ENCODE measurements at places on chromosomes 11 and 22.

DNA sequence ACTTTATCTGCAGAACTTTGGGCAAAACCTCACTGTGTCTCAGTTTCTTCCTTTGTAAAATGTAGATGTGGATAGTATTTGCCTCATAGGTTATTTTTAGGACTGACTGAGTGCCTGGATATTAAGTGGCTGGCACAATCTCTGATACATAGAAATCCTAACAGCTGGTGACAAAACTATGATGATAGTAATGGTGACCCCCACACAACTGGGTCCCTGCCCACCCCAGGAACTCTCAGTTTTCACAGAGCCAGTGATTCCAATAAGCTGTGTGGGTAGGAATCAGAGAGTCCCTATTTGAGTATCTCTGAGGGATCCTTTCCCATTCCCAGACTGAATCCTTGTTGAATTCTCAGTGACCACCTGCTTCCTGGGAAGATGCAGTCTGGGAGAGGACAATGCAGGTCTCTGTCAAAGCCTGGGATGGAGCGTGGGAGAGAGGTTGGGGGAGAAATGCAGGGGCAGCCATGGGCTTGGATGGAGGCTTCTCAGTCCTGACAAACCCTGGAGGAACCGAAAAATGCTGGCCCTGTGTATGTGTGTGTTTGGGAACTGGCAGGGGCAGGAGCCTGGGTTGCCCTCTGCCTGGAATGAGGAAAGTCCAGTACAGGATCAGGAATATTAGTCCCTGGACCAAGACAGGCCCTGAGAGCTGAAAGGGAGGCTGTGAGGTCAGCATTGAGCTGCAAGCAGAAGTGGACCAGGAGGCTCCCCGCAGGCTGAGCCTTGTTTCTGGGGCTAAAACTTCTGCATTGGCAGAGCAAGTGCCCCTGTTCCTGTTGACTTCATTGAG is 6.1 kb upstream of the P2RY6 start:
- DNase-seq = no peak

DNA sequence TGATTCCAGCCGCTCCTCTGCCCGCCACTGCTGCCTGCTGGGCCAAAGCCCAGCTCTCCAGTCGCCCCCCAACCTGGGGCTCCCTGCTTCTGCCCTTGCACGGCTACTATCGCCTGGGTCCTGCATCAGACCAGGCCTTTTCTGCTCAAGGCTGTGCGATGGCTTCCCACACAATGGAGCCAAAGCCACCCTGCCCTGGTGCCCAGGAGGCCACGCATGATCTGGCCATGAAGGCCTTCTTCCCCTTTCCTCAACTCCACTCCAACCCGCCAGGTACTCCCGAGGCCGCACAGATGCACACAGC is 45.8 kb downstream of the SGSM3 start:
- DNase-seq = no peak

GRCh38 chr11:46850829-46851380 is 4.8 kb upstream of the CKAP5 start:
- no peak for DNase-seq

- DNase-seq = no peak
Observed at GRCh38 chr11:114317787-114318137, 21.6 kb downstream of the NNMT start.

DNA sequence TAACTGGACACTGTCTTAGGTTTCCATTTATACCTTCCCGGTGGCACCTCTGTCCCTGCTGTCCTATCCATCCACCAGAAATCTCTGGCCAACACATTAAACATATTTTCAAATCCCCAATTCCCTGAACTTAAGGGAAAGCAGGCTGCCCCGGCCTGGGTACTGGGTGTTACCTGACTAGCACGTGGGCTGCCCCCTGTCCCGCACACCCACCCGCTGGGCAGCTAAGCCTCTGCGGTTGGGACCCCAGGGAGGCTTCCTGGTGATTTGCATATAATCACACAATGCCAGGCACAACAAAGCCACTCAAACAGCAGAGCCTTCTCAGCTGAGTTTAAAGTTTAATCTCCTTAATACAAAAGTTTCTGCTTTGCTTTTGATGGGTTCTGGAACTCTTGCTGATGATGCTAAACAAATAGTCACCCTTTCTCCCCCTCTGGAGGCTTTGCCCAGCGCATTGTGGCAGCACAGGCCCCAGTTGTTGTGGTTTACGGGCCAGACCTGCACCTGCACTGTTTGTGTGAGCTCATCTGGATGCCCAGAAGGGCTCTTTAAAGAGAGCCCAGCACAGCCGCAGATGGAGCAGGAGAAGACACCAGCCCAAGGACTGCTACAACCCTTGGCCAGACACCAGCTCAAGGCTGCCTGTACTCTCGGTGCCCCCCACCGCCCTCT is 59.9 kb upstream of the POU2AF1 start:
- DNase-seq = peak; percentile 53

DNA sequence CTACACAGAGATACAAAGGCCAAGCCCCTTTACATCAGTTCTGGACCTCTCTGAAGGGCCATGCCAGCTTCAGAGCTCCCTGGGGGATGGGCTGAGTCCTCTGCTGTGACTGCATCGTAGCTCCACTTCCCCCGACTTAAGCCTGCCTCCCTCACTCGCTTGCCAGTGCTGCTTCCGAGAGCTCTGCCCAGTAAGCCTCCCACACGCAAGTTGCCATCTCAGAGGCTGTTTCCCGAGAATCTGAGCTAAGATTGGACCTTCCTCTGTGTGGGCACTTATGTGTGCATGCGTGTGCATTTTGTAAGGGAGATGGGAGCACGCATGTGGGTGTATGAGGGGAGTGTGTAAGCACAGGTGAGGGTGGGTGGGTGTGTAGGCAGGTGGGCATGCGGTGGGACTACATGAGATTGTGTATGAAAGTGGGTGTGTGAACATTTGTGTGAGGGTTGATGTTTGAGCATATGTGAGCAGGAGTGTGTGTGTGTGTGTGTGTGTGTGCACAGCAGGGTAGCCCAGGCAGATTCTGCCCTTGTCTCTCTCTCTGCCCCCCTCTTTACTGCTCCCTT is 163.0 kb upstream of the SYT13 start:
- DNase-seq = no peak

DNA sequence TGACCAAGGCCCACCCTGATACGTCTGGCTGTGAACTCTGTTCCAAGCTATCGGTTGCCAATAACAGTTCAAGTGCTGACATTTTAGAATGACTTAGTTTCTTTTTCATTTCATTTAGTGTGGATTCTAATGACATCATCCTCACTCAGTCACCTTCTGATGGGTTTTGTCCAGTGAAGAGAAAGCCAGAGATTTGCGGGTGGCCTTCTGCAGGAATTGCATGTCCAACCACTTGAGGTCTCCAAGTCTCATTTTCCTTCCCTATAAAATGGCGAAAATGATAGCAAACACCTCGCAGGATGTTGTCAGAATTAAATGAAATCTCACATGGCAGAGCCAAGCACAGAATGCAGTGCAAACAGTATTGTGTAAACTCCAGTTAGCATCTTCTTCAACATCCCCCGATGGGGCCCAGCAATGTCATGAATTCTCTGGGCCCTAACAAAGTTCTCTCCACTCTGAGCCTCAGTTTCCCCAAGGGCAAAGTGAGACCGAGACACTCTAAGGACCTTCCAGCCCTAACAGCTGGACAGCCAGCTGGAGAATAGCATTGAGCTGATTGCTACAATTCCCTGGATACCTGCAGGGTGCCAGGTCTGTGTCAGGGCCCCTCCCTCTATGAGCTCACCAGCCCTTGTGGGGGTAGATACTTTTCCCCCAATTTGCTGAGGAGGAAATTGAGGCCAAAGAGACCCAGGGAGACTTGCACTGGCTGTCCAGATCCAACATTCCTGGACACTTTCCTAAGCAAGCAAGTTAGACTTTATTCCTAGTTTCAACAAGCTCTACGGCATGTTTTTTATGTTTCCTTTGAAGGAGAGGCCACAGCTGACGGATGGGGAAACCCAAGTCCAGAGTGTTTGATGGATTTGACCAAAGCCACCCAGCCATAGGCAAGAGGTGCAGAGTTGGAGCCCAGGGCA is 286.7 kb downstream of the MN1 start:
- no peak for DNase-seq

DNA sequence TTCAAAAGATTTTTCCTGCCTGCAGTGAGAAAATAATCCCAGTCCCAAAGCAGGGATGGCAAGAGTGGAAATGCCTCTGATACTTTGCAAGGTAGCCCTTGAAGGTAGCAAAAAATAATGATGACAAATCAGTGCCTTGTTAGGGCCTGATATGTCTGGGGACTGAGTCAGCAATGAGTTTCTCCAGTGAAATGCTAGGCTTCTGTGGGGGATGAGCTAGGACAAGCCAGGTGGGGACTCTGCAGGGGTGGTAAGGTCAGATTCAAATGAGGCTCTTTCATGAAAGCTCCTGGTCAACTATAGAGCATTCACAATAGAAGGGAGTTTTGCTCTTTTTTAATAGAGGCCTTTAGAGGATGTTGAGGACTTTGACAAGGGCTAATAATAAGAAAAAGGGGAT is 77.7 kb downstream of the ME3 start:
- DNase-seq = no peak

- no peak for DNase-seq
Observed at GRCh38 chr11:8709002-8709672, 26.5 kb downstream of the RPL27A start.

GRCh38 chr22:27207907-27208306 is 550.5 kb downstream of the MIAT start:
- DNase-seq = no peak

- no peak for DNase-seq
Observed at GRCh38 chr22:27245056-27245455, 556.5 kb downstream of the MN1 start.

DNA sequence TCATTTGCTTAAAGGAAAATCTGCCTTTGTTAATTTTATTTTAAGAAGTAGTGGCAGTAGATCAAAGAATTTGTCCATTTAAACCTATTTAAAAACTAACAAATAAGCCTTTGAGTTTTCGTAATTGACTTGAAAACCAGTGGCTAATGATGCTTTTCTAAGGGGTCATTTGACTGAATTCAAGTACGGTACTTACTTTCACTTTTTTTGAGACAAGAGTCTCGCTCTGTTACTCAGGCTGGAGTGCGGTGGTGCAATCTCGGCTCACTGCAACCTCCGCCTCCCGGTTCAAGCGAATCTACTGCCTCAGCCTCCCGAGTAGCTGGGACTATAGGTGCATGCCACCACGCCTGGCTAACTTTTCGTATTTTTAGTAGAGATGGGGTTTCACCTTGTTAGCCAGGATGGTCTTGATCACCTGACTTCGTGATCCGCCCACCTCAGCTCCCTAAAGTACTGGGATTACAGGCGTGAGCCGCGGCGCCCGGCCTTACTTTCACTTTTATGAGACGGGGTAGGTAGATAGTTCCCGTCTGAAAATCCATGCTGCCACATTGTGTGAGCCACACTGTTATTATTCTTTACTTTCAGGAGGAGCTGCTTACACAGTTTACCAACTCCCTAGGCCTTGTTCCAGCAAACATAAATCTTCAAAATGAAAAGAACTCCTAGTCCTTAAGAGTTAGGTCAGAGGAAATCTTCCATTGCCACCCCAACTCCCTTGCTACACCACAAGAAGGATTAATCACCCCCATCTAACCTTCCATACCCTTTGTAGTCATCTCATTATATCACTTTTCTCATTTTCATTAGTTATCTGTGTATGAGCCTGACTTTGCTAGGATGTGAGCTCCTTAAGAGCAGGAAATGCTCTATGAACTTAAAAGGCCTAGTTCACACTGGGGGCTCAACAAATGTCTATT is 926.6 kb upstream of the CCDC90B start:
- no peak for DNase-seq

- no peak for DNase-seq
Observed at GRCh38 chr11:67303132-67303834, at the start of gene SSH3. TSS of gene SSH3 (plus strand) at chr11:67303530. CDS start at chr11:67303626, 96 bp downstream.
